ENCODE measurements at places on chromosomes 7 and 10.

- DNase-seq, result no peak
These were observed 52.7 kb downstream of the GDI2 start for GRCh38 chr10:5760515-5760914.

DNA sequence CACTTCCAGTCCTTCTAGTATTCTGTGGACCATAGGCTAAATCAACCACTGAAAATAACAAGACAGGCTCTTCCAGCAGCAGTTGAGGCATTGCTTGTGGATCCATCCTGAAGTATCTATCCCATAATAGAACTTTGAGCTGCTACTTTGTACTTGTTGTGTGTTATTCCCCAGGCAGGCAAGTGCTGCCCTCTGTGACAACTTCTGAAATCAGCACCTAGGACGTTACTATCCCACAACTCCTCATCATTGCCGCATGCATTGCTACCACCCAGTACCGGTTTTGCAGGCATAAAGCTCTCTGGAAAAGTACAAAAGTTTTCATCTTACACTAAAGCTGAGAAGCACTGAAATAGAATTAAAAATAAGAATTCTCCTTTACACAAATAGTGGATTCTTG lies 145.3 kb downstream of the HTR7 start:
- DNase-seq, result no peak

DNA sequence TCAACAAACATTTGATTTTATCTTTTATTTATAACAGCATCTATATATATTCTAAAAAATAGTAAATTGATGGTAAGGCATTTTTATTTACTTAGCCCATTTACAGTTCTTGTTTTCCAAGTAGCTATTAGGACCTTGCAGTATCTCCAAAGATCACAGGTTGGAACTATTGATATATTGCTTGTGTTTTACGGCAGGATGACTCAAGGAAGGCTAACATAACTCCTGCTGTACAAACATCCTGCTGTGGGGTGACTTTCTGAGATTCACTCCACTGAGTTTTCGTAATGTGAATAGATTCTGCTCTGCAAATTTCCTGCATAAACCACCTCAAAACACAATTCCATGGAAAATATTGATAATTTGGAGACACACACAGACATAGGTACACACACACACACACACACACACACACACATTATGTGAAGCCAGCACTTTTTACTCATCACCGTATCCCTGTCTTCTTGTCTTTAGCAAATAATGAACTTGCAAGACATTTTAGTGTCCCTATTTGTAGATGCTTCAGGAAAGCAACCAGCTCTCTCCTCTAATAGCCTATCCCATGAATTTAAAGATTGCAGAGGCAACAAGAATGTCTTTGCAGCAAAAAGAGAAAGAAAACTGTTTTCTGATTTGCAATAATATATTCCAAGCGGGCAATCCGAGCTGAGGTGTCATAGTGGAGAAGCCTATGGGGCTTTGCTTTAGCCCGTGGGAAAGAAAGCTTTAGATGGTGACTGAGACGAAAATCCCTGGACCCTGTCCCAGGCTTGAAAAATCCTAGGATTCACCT lies 722 bp downstream of the AGR2 start:
- DNase-seq, result no peak

- no peak for DNase-seq
These were observed 408.2 kb downstream of the DNAJB6 start for GRCh38 chr7:157744786-157745601.

GRCh38 chr10:55979203-55979602 lies 381.9 kb downstream of the ZWINT start:
- DNase-seq, result no peak

- no peak for DNase-seq
These were observed 73.3 kb upstream of the PRKG1 start for GRCh38 chr10:51000976-51001375.

DNA sequence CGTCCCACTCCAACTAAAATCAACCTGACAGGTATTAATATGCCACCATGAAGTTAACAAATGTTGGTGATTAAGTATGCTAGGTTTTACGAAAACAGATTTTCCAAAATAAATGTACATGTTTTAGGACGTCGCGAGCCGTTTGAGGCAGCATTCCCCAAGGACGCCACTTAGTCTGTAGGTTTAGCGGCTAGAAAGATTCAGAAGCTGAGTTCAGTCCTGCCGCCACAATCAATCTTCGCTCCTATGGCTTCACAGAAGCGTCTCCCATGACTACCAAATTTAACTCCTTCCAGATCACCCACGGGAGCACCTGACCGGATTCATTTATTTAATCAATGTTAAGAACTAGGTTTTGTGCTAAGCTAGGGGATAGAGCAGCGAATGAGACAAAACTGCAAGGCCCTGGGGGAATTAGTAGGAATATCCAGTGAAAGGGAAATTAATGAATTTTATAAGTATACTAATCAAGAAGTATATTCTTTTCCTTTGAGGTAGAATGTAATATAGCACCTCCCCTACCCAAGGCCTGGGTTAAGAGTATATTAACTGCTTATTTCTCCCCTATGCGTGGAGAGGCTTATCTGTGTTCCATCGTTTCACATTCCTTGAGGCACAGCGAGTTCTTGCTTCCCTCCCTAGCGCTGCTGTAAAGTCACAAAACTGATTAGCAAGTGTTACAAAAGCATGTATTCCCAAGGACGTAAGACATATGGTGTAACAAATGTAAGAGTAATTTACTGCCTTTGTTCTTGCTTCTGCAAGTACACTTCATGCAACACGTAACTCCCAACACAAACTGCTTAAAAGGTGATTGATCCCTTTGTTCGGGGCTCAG lies 994 bp upstream of the CYP51A1 start:
- no peak for DNase-seq

- DNase-seq, result no peak
These were observed 76.4 kb downstream of the FRMD4A start for GRCh38 chr10:14254368-14254767.

- DNase-seq, result no peak
These were observed 51.7 kb upstream of the LEP start for GRCh38 chr7:128189231-128189930.

GRCh38 chr7:37320140-37320847 lies 128.4 kb downstream of the ELMO1 start:
- no peak for DNase-seq

GRCh38 chr10:33749790-33750189 lies 415.3 kb upstream of the NRP1 start:
- DNase-seq, result no peak

DNA sequence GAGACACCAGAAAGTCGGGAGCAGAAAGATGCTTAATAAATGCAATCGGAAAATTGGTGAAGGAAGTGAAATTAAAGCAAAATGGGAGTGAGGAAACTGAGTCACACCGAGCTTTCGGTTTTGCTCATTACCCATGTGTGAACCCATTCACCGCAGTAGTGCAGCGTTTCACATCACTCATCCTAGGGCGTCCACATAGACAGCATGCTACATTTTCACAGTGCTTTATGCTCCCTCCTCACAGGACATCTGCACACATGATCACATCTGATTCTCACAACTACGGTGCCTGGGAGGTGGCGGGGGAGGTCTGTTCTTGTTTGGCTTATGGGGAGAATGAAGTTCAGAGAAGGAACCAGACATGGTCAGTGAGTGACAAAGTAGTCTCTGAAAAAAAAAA lies 36.6 kb upstream of the ATP6V0A4 start:
- DNase-seq, result no peak

- no peak for DNase-seq
These were observed 63.8 kb downstream of the CALML3 start for GRCh38 chr10:5588603-5589002.

- DNase-seq, result no peak
These were observed 3.0 kb upstream of the LIPK start for GRCh38 chr10:88702848-88703597.

DNA sequence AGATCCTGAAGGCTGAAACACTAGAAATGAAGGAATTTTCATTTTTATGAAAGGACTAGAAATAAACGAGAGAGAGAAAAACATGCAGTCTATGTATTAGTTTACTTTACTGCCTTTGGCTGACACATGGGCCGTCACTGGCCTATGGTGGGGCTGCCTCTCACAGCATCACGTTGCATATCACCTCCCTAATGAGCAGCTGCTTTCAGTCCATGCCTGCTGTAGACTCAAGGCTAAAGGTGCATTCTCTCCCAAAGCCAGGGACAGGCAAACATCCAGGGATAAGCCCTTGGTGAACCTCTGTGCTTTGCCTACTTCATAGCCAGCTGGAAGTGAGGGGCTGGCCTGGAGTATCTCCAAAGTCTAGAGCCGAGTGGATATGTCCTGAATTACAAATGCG lies 359.4 kb downstream of the GPAM start:
- no peak for DNase-seq

DNA sequence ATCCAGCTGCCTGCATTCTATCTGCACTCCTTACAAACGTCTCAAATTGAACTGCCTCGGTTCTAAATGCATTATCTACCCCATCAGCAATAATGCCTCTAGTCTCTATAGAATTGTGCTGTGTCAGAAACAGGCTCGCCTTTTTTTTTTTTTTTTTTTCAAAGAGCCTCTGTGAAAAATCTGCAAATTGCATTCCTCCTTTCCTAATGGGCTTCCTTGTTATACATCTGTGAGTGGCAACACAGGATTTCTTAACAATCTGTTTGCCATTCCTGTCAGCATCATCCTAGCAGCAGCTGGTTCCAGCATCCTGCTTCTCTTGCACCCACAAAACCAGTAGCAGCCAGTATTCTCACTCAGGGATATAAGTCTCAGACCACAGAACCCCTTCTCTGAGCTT lies 413.5 kb upstream of the SEMA3D start:
- no peak for DNase-seq

- DNase-seq, result no peak
These were observed 281.4 kb upstream of the TAC1 start for GRCh38 chr7:97450516-97450915.

DNA sequence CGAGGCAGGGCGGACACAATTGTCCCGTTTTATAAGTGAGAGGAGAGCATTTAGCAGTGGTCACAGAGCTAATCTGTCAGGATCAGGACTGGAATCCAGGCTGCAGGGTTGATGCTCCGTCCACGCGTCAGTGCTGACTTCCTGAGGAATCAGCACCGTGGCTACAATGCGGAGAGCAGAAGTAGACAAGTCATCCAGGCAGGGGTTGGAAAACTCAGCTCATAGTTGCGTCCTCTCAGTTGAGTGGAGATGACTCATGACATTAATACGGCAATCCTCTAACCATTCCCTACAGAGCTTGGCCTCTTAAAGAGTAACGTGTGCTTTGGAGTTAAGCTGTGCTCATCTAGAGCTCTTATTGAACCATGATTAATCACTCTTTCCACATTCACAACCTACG lies 17.1 kb upstream of the HTR5A start:
- no peak for DNase-seq

DNA sequence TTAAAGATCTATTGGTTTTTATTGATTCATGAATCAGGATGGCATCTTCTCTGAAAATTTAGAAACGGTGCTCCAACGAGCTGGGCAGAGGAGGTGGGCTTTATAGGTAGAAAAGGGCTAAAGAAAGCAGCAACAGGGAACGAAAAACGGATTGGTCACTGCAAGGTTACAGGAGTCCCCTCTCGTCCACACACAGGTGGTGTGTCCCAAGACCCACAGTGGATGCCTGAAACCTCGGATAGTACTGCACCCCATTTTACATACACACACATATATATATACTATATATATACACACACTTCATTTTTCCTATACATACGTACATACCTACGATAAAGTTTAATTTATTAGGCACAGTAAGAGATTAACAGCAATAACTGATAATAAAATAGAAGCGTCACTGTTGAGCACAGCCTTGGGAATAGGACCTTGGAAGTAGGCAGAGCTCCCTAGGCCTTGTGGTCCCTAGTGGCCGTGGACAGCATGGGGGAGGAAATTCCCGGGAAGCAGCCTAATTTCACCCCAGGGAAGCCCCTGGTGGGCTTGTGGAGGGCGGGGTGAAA lies 737 bp upstream of the NUB1 start:
- no peak for DNase-seq

GRCh38 chr7:117269417-117269816 lies 53.4 kb downstream of the WNT2 start:
- no peak for DNase-seq

DNA sequence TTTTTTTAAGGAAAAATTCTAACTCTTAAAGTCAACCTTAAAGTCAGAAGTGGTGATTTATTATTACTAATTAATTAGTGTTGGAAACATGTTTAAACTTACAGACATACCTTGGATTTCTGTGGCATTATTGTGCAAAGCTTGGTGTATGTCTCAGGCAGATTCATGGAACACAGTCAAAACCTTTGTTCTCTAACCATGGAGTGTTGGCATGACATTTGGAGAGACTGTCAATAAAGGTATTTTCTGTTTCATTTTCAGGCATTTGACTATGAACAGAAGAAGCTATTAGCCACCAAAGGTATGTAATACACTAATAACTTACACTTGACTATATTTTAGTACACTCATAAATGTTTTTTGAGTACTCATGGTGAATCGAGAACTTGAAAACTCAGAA lies 293.7 kb downstream of the BICC1 start:
- DNase-seq, result no peak

DNA sequence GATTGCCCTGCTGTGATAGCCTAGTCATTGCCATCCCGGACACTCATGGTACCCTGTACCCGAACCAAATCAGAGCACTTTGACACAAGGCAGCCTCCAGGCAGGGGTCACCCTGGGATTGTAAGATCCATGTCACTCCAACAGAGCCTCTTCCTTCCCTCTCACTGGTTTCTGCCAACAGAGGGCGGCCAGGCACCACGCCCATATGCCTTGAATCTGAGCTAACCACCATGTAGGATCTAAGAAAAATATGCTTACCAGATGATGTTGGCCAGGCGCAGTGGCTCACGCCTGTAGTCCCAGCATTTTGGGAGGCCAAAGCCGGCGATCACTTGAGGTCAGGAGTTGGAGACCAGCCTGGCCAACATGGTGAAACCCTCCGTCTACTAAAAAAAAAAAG lies 389.2 kb upstream of the KLF6 start:
- no peak for DNase-seq

GRCh38 chr10:29749150-29749549 lies 114.4 kb upstream of the SVIL start:
- no peak for DNase-seq

DNA sequence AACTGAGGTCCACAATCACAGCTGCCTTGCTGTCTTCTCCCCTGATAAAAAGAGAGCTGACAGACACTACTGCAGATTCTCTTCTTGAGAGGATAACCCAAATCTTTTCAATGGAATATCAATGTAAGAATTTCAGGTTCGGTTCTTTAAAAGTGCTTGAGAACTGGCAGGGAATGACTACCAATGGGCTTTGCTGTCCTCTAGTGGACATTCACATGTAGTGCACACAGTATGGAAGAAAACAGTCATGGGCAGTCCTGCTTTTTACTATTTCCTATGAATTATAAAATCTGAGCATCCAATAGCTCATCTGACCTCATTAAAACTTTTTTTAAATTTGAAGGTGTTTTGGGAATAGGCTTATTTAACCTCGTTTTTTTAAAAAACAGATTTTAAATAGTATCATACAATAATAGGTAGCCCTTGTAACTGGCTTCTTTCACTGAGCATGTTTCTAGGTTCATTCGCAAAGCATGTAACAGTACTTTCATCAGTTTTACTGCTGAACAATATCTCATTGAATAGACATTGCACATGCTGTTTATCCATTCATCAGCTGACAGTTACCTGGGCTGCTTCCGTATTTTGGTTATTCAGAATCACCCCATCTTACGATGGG lies 18.3 kb downstream of the FZD9 start:
- no peak for DNase-seq
